ENCODE measurements at places on chromosomes 2 and 18.

GRCh38 chr18:76377359-76377756 lies 117.7 kb downstream of the ZNF516 start:
- no peak for ATAC-seq

GRCh38 chr2:85783796-85784195 lies 30.0 kb downstream of the ATOH8 start:
- ATAC-seq, result no peak

- no peak for ATAC-seq
Measured at GRCh38 chr2:239927424-239927981, 97.6 kb downstream of the NDUFA10 start.

GRCh38 chr18:68713131-68713530 lies 1.8 kb downstream of the TMX3 start:
- ATAC-seq, result no peak

- no peak for ATAC-seq
Measured at GRCh38 chr2:85791704-85792565, 38.1 kb downstream of the ATOH8 start.

GRCh38 chr18:79497638-79498081 lies 101.9 kb downstream of the NFATC1 start:
- ATAC-seq, result no peak

DNA sequence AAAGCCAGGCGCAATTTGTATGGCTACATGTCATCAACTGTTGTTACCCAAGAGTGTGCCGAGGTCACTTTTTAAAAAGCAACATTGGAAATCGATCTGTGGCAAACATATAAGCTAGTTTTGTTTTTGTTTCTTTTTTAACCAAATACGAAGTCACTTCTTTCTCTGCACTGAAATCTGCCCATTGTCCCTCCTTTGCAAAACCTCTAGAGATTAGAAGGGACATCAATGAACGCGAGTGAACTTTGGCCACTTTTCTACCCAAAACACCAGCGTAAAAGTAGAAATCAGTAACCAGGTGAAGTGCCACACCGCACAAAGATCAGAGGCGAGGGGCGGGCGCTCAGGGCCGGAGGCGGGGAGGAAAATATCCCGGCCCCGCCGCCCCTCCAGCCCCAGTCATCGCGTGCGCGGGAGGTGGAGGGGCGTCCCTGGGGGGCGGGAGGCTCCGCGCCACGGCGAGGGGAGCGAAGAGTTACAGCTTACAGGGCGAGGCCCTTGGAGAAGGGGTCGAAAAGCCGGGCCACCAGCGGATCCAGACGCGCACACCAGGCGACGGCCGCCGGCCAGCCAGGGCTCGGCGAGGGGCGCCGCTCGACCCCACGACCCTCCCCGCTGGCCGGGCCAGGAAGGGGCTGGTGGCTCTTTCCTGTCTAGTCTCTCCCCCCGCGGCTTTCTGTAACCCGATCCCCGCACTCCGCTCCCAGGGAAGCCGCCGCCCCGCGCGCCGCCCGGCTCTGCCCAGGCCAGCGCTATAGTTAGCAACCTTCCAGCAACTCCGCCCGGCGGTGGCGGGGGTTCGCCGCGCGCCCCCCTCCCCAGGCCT lies 993 bp downstream of the RBMS1 start:
- peak; percentile 84 for ATAC-seq
